ENCODE measurements at places on chromosomes 1 and 21. TPM values are rescaled to one million over a fixed set of nuclear protein-coding genes. Genes with fewer than 3 reads are reported as not detected.

WDR64 gene
- total RNA-seq: 0.49 TPM

MX2 gene
- 84.8 TPM for total RNA-seq

PPFIA4 gene
- 0.86 TPM for total RNA-seq

ADORA1 gene
- total RNA-seq: not detected

CTPS1 gene
- 40.6 TPM for total RNA-seq

NKAIN1 gene
- not detected for total RNA-seq

CD48 gene
- total RNA-seq: 358 TPM

TRIM67 gene
- total RNA-seq: not detected

ADORA3 gene
- 1.6 TPM for total RNA-seq

TDRD10 gene
- not detected for total RNA-seq

RIMS3 gene
- 1.2 TPM for total RNA-seq

RNF207 gene
- total RNA-seq: 0.81 TPM

AGTRAP gene
- total RNA-seq: 32.7 TPM

CCDC27 gene
- total RNA-seq: not detected

OR2L5 gene
- total RNA-seq: not detected

CSTB gene
- total RNA-seq: 37.9 TPM

OR10Z1 gene
- total RNA-seq: not detected

ODR4 gene
- 19.6 TPM for total RNA-seq

KCNJ9 gene
- total RNA-seq: not detected

KCNE1 gene
- 9.2 TPM for total RNA-seq

IVL gene
- total RNA-seq: not detected

PSMB2 gene
- total RNA-seq: 93.5 TPM

EXOSC10 gene
- 72.0 TPM for total RNA-seq

PLA2G2C gene
- not detected for total RNA-seq

ABCA4 gene
- not detected for total RNA-seq

FCER1G gene
- 19.4 TPM for total RNA-seq

TNFRSF8 gene
- not detected for total RNA-seq

SERTAD4 gene
- total RNA-seq: not detected

NBPF10 gene
- 4.7 TPM for total RNA-seq

HORMAD1 gene
- total RNA-seq: 0.65 TPM

KRTAP19-8 gene
- total RNA-seq: not detected

KLHDC9 gene
- total RNA-seq: not detected

PADI2 gene
- 11.2 TPM for total RNA-seq

MEX3A gene
- 0.13 TPM for total RNA-seq

NPR1 gene
- not detected for total RNA-seq

TAF1A gene
- 7.7 TPM for total RNA-seq

WDR47 gene
- total RNA-seq: 15.4 TPM

STMN1 gene
- 85.2 TPM for total RNA-seq

LCK gene
- 480 TPM for total RNA-seq

SYNC gene
- not detected for total RNA-seq

PYHIN1 gene
- 20.3 TPM for total RNA-seq

FAM151A gene
- total RNA-seq: not detected

C1orf87 gene
- not detected for total RNA-seq

RHD gene
- total RNA-seq: not detected

UBASH3A gene
- total RNA-seq: 101 TPM

Data from naive thymus-derived CD4-positive, alpha-beta T cell (primary cell).